HT-29 (cell line): ENCODE measurements at places on chromosomes 1 and 21.

DNA sequence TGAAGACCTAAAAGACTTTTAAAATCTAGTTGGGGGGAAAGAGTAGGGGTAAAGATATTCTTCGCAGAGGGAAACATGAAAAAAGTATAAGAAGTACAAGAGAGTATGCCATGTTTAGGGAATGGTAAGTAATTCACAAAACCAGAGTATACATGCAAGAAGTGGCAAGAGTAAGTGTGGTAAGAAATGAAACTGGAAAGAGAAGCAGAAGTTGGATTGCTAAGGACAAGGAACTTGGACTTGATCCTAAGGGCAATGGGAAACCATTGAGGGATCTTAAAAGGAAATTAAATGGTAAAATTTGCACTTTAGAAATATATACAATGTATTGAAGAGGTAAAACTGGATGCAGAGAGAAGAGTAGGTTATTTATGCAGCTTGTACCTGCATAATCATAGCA lies 9.2 kb upstream of the ZNF644 start:
- no peak for DNase-seq

DNA sequence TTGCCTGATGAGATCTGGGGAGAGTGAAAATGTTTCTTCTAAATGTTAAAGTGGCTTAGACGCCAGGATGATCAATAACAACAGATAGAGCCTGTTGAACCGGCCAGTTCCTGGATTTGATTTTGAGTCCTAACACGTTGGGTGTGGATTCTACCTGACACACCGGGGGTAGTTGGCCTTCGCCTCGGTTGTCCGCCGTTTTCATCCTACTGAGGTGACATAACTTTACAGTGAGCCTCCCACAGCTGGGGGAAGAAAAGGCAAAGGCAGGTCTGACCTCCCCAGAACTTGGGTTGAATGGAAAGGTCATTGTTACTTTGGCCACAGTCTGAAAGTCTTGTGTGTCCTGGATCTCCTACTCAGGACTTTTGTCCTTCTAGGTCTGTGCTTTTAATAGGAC lies 1.1 kb downstream of the PGD start:
- DNase-seq, result no peak

DNA sequence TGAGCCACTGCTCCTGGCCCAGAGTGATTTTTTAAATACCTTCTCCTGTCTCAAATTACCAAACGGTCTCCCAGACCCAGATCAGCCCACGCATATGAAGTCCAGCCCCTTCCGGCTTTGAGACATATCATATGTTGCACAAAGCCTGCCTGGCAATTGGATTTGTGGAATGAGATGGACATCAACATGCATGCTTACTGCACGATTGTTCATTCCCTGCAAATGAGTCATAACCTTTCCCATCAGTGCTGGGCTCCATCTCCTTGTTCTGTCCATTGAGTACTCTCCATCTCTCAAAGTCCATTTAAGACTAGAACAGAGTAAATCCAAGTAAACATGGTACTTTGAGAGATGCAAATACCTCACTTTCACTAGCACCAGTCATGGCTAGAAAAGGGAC lies 612.2 kb upstream of the USP24 start:
- no peak for DNase-seq

- no peak for DNase-seq
Measured at GRCh38 chr1:81032374-81032773, 768.4 kb upstream of the ADGRL2 start.
